ENCODE measurements at places on chromosomes 1 and 21.
A peak's percentile ranks its signal among the peaks of the same experiment; 100 is the strongest.

DNA sequence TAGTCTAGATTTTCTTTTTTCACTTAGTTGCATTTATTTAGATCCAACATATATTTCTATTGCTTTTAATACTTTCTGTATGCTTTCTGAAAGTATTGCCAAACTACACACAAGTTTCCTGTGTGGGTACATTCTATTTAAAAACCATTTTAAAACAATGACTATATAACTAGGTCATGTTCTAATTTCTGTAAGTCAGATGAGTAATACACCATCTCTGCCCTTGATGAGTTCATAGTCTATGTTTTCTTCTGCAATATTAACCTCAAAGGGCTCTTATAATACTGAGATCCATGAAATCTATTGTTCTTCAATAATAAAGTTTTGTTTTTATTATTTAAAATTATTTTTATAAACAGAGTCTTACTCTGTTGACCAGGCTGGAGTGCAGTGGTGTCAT, 68.3 kb downstream of the RNASEL start:
- DNase-seq = no peak

- no peak for DNase-seq
Measured at GRCh38 chr1:63714482-63714760, 59.4 kb upstream of the ROR1 start.

GRCh38 chr1:223201967-223202366, 58.9 kb upstream of the TLR5 start:
- DNase-seq = no peak

- no peak for DNase-seq
Measured at GRCh38 chr1:206658981-206659273, 23.6 kb downstream of the DYRK3 start.

DNA sequence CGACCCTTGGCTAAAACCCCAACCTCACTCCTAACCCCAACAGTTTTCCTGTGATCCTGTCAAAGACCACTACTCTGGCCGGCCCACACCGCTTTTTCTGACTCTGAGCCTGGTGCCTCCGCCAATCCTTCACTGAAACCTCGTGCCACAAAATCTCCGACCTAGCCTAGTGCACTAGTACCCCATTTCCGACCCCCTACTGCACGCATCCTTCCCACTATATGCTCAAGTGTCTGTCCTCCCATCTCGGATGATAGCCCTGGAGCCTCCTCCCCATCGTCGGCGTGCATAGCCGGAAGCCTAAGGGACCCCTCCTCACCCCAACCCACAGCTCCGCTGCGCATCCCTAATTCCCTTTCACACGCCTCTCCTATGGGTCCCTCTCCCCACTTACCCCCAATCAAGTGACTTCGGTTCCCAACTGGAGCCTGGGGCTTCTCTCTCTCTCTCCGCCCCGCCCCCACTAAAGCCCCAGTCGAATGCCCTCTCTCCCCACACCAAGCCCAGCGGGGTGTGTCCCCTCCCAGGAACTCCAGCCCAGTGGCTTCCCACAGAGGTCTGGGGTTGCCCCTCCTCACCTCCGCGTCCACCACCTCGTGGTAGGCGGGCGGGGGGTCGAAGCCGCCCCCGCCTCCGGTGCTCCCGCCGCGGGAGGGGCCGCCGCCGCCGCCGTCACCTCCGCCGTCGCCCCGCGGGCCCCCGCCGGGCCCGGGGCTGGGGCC, 791 bp downstream of the USP24 start:
- DNase-seq = peak; percentile 15

DNA sequence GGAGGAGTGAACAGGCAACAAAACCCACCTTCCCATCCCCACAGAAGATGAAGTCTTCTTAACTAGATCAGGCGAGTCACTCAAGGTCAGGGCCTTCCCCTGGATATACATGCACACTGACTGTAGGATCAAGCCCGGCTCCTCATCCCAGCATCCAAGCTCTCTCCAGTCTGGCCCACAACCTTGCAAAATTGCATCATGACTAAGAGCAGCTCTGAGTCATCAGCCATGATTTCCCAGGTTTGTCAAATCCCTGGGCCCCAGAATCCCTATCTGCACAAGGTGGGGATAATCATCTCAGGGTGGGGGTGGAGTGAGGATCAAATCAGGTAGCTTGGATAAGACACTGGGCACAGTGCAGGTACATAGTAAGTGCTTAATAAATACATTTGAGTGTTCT, 199.3 kb upstream of the GRIK3 start:
- DNase-seq = no peak

- no peak for DNase-seq
Measured at GRCh38 chr1:90356101-90356500, 361.0 kb downstream of the BARHL2 start.

- DNase-seq = no peak
Measured at GRCh38 chr1:101967871-101968270, 28.9 kb downstream of the OLFM3 start.
